Cerebellar nuclear complex (tissue), 1 donor: ENCODE measurements at places on chromosomes 5 and 9.
A peak's percentile ranks its signal among the peaks of the same experiment; 100 is the strongest.

GRCh38 chr9:114409842-114410241 lies 22.1 kb upstream of the AKNA start:
- no peak for DNase-seq

- DNase-seq = no peak
Measured at GRCh38 chr9:82275258-82275927, 286.8 kb downstream of the SPATA31D1 start.

GRCh38 chr5:158559643-158560042 lies 540.1 kb downstream of the EBF1 start:
- DNase-seq = no peak

DNA sequence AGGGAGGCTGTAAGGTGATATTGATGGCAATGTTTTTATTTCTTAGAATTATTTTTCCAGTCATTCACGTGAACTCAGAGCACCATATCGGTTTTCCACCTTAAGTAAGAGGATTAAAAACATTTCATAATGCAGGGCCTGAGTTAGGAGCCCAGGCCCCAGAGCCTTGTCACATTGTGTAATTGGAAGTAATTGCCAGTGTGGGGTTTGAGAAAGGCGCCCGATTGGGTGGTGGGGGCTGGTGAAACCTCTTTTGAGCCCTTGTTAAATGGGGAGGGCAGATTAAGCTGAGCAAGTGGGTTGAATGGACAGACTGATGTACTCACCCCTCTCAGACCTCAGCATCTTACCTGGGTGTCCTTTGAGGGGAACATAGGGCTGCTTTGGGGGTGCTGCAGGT lies 116.7 kb upstream of the PITX1 start:
- no peak for DNase-seq

- no peak for DNase-seq
Measured at GRCh38 chr5:108148715-108149139, 233.2 kb downstream of the FBXL17 start.

DNA sequence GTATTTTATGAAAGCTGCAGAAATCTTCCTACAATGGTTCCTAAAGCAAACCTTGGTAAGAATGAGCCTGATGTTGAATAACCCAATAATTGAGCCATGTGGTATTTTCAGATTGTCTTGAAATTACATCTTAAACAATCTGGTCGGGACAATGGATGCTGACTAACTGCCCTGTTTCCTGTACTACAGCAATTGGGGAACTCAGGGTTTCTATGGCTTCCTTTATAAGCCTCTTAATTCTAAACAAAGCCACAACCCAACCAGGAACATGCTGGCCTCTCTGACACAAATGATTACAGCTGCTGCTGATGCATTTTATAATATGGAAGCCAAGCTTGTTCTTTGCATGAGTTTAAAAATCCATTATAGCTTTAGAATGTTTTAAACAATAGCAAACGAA lies 30.2 kb downstream of the PTPN3 start:
- no peak for DNase-seq

GRCh38 chr5:139707445-139708003 lies 59.4 kb downstream of the CXXC5 start:
- no peak for DNase-seq

- DNase-seq = no peak
Measured at GRCh38 chr5:127683008-127683407, 20.2 kb upstream of the CCDC192 start.

DNA sequence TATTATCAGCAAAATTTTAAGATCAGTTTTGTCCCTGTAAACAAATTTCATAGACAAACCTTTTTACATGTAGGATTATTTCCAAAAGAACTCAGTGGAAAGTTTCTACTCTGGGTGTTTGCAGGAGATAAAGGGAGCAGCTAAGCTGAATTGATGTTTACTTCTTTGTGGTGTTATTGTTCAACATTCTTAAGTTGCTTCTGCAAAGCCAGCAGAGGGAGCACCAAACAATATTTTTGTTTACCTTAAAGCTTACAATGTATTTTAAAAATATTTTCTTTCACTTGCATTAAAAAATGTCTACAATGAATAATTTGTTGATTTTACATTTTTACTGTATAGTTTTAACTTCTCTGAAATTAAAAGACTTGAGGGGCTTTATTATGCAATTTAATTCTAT lies 135.4 kb downstream of the ATG10 start:
- no peak for DNase-seq

DNA sequence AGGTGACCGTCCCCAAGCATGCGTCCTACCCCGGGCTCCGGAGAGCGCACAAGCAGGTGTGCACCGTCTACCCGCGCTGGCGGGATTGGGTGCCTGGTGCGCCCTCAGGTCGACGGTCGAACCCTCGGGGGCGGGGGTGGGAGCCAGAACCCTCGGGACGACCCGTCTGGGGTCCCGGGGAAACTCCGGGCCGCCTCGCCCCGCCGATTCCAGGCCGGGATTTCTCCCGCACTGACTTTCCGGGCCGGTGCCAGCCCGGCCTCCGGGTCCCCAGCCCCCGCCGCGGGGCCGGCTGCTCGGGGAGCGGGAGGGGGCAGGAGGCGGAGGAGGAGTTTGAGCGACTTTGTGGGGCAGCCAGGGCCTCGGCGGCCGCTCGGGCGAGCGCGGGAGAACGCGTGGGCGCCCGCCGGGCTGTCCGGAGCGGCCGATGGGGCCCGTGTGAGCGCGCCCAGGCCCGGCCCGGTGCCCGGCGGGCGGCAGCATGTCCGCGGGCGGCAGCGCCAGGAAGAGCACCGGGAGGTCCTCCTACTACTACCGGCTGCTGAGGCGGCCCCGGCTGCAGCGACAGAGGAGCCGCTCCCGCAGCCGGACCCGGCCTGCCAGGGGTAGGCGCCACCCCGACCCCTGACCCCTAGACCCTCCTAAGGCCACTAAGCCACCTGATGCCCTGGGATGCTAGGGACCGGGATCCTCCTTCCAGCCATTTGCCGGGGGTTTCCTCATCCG lies at the start of gene DAB2IP:
DAB2IP (plus strand) TSS at position 340 of the 726 bp plus-strand sequence; CDS start at position 482, 142 bp downstream.
- peak; percentile 19 for DNase-seq
